ENCODE measurements at places on chromosomes 7 and 10.

DNA sequence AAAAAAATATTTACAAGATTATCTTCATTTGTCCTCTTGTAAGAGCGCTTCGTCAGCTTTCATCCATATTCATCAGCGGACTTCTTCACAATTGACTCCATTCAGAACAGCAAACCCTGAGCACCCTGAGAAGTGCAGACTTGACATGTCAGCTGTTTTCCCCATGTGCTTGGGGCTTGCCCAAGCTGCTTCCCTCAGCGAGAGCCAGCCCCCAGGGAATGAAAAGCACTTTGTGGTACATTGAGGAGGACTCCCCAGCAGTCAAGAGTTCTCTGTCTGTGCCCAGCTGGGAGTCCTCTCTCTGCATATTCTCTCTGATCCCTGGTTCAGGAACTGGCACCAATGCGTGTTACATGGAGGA is 22.7 kb downstream of the HKDC1 start:
- DNase-seq: no peak

- DNase-seq: no peak
Measured at GRCh38 chr10:102421757-102422512, 1.3 kb downstream of the FBXL15 start.

DNA sequence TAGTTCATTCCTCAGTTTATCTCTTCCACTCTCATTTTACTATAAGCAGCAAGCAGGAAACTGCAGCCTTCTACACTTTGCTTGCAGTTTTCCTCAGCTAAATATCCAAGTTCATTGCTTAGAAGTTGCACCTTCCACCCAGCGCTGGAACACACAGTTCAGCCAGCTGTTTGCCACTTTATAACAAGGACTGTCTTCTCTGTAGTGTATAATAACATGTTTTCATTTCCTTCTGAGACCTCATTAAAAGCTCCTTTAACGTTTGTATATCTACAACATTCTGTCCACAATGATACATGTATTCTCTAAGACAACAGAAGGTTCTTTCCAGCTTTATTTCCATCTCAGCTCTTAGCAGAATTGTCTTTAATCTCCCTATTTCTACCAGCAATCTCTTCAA is 74.1 kb downstream of the GNAI1 start:
- no peak for DNase-seq

GRCh38 chr10:6351495-6351894 is 148.8 kb downstream of the PFKFB3 start:
- no peak for DNase-seq

DNA sequence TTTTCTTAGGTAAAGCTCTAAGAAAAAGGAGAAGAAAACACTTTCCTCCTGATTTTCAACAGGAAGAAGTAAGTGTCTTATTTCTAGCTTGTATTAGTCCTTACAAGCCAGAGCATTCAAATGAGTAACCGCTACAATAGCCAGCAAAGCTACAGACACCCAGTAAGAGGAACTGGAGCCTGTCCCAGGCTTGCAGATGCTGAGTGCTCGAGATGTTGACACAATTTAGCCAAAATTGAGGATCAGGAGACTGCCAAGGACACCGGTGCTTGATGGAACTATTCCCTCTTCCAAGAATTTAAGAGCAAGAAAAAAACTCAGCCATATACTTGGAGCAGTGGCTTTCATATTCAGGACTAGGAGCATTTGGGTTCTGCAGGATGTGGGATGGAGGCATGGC is 149.3 kb upstream of the DPP6 start:
- no peak for DNase-seq

GRCh38 chr7:77696643-77697534 is 630 bp downstream of the RSBN1L start:
- DNase-seq: no peak

GRCh38 chr10:122786269-122786668 is 59.4 kb downstream of the CUZD1 start:
- DNase-seq: no peak

All from esophagus squamous epithelium (tissue), 5 donors.